ENCODE measurements at places on chromosomes 1 and 21.

DNA sequence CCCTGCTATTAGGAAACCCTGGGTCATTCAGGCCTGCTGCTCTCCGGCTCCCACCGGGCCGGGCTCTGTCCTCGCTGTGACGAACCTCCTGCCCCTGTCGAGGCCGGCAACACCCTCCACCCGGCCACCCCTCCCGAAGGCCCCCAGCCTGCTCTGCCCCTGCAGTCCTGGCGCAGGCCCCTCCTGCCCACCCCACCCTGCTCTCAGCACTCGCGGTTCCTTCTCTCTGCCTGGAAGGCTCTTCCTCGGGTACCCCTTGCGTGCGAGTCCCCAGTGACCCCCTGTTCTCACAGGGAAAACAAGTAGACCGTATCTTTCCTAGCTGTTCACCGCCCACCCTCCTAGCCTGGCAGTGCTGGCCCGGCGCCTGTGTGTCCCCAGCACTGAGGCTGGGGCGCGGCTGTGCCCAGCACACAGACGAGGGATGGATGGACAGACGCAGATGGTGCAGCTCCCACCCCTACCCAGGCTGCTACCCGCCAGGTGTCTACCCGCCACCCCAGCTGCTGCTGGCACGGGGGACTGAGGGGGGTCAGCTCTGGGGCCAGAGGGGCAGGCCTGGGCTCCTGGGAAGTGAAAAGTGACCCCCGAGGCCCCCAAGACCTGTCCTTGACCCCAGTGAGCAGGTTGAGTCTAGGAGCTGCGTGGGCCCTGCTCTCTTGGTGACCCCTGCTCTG is 3.1 kb upstream of the VWA1 start:
- DNase-seq, result no peak

- DNase-seq, result no peak
Observed at GRCh38 chr1:201072149-201072548, 40.1 kb downstream of the CACNA1S start.

GRCh38 chr1:93148001-93148400 is 32.2 kb downstream of the TMED5 start:
- no peak for DNase-seq

DNA sequence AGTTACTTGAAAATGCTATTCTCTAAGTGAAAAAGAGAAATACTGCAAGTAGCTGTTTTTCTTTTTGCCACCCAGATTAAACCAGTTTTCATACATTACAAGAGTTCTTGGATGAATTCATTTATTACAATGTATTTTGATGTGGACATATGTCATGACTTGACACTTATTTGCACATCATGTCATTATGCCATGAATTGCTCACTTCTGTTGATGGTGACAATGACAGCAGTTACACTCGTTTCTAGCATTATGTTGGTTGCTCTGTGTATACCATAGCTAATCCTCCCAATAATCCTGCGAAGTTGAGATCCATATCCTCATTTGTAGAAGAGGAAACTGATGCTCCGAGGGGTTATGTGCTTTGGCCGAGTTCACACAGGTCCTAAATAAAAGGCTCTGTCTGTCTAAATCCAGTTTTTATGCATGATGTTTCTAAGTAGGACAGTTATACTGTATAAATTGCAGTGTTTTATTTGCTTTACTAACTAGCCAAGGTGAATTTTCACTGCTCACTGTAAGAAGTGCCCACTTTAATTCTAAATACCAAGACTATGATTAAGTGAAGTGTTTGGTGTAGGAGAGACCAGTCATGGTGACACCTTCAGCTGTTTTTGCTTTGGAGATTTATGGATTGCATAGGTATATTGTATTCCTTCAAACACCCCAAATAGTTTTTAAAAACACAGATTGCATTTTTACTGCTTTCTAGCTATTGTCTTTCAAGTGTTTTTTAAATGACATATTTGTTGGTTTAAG is 56.7 kb downstream of the PRDM2 start:
- no peak for DNase-seq

DNA sequence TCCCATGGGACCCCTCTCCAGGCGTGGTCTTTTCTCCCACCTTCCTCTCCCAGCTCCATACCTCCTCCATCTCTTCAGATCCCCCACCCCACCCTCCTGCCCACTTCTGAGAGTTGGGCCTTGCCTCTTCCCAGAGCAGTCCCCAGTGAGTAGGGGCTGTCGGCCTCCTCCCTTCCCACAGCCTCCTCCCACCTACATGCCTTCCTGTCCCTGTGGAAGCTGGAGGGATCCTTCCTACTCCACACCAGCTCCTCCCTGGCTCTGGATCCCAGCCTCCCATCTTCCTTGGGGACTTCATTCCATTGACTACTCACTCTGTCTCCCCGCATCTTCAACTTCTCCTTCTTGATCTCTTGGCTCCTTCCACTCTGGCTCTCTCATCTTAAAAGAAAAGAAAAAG is 24.9 kb downstream of the KCNQ4 start:
- no peak for DNase-seq

GRCh38 chr1:234881893-234882771 is 246.5 kb downstream of the TOMM20 start:
- no peak for DNase-seq

- DNase-seq, result no peak
Observed at GRCh38 chr1:93442008-93442666, 5.8 kb upstream of the FNBP1L start.

GRCh38 chr1:174740249-174740968 is 259.3 kb upstream of the CACYBP start:
- no peak for DNase-seq

- no peak for DNase-seq
Observed at GRCh38 chr1:31866450-31867032, 50.7 kb upstream of the SPOCD1 start.

DNA sequence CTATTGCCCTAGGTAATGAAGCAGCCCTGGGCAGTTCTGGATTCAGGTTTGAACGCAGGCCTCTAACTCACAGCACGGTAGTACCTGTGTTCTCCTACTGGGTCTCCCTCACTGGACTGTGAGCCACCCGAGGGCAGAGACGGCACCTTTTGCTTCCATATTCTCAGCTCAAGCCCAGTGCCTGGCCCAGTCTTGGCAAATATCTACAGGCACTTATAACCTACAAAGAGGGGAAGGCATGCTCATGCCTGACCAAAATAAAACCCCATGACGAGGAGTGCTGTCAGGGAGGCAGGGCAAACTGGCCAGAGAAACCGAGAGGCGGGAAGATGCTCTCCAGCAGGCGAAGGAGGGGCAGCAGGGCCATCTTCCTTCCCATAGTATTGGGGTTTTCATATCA is 91.1 kb downstream of the DDX20 start:
- no peak for DNase-seq

DNA sequence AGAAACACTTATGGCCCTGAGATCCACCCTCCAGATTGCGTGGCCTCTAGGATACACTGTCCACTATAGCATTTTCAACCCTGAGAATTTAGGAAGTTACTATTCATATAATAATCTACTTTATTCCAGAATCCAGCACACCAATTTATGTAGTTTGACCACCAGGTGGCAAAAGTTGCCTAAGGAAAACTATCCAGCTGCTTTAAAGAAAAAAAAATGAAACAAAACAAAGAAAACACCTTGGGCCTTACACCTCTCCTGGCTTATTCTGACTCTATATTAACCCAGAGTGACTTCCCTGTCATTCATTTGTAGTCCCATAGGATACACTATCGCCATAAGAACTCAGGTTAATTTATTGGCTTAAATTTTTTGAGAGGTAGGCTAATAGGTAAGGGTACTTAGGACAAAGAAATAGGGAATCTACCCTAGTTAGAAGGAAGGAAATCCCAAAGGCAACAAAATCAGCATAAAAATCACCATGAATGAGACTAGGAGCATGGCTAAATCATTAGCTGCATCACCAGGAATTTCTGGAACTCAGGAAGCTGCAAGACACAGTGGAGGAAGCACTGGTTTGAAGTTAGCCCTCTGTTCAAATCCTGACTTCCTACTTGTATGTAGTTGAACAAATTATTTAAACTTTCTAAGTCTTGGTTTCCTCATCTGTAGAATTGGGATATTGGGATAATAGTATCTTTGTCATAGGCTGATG is 107.5 kb downstream of the SPAG17 start:
- DNase-seq, result peak; percentile 12

DNA sequence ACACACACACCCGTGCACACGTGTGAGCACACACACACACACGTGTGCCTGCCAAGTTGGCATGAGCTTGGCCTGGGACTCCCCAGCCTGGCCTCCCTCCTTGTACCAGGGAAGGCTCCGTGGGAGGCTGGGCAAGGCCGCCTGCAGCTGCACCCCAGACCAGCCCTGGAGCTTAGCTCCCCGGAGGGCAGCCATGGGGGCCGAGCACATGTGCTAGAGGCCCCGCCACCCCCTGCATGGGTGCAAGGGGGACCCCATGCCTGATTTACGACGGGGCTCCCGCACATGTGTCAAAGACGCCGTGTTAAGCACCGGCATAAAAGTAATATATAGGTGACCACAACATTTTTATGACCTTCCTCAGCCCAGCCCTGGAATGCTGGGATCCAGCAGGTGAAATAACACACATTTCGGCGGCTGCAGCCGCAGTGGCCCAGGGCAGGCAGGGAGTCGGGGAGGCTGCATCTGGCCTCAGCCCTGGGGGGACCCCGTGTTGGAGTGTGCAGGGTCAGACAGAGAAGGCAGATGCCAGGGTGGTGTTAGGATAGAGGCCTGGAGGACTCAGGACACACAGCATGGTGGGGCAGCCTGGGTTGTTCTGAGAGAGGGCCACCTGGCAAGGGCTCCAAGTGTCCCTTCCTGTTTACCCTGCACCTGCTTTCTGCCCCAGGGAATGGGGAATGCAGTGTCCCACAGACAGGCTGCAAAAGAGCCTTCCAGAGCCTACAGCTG is 56.3 kb downstream of the WNT9A start:
- DNase-seq, result no peak

- DNase-seq, result peak; percentile 27
Observed at GRCh38 chr1:234659538-234659937, 49.6 kb upstream of the IRF2BP2 start.

- no peak for DNase-seq
Observed at GRCh38 chr1:147541672-147542568, 619 bp downstream of the BCL9 start.

GRCh38 chr1:210446479-210446878 is 117.8 kb downstream of the HHAT start:
- no peak for DNase-seq

- DNase-seq, result no peak
Observed at GRCh38 chr1:228999446-229000170, 264.3 kb downstream of the RHOU start.

- DNase-seq, result no peak
Observed at GRCh38 chr1:15001317-15001915, 152.1 kb upstream of the TMEM51 start.

DNA sequence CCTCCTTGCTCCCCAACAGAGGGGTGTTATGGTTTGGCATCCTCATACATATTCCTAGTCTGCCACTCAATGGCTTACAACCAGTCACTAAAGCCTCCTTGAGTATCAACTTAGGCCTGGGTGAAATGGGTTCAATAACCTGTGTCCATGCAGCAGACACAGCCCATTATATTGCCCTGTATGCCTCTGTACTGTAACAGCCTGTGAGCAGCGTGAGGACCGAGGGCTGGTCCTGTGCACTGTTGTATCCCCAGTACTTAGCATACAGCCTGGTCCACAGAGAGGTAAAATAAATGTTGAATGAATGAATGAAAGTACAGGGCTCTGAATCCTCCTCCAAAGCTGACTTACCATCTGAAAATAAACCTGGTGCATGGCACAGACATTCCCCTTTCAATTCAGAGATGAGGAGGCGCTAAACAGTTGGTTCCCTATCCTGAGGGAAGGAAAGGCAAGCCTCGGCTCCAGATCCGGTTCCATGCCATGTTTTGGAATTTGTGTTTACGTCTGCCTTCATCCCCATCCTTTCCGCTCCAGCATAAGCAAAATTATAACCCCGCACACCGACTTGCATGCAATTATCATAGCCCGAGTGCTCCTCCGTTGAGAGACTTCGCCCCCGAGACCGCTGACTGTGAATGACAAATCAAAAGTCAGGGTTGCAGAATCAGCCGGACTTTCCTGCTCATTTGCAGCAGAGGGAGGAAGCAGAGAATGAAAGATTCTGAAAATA is 45.0 kb upstream of the DNAJC6 start:
- no peak for DNase-seq

DNA sequence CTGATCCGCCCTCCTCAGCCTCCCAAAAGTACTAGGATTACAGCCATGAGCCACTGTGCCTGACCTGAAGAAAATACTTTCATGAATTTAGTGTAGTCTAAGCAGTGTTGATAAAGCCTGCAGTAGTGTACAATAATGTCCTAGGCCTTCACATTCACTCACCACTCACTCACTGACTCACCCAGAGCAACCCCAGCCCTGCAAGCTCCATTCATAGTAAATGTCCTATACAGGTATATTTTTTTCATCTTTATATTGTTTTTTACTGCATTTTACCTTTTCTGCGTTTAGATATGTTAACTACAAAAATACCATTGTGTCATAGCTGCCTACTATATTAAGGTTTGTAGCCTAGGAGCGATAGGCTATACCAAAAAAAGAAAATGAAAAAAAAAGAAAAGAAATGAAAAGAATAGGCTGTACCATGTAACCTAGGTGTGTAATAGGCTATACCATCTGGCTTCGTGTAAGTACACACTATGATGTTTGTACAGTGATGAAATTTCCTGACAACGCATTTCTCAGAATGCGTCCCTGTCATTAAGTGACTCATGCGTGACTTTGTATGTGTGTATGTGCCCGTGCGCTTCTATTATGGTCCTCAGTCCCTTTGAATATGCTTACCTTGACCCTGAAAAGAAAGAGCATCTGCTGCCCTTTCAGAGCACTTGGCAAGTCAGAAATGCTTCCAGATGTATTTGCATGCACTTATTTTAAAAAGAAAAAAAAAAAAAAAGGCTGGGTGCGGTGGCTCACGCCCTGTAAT is 9.2 kb upstream of the SLAMF8 start:
- DNase-seq, result no peak

DNA sequence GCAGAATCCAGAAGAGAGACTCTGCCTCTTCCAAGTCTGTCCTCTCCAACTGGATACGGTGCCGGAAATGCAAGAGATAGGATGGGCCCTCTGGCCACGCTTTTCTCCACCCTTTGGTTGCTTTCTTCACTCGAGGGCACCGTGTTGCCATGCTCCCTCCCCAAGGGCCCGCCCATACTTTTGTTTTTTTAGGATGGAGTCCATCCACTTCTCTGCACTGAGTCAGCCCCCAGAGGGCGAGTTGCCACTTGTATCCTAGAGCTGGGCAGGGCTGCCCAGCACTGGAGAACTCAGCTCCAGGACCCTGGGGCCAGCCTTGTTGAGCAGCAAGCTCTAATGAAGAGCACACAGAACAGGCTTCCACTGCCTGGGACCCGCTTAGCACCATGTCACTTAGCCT is 25.5 kb downstream of the IFNGR2 start:
- no peak for DNase-seq

GRCh38 chr1:189859385-189859977 is 618.2 kb downstream of the BRINP3 start:
- no peak for DNase-seq

Measured in SW 1271 (cell line).